ENCODE measurements at places on chromosomes 5 and 9. TPM values are rescaled to one million over a fixed set of nuclear protein-coding genes. Genes with fewer than 3 reads are reported as not detected.

GRCh38 chr5:180070756-180071530 lies 616 bp downstream of the RNF130 start:
- H3K4me3 ChIP-seq, result peak overlapping the region; percentile 59
- peaks cover 19% of the 10 kb centered on the region for H3K4me1 ChIP-seq
- DNase-seq, result no peak
- no peaks in the 10 kb centered on the region for H3K27me3 ChIP-seq
- no peaks in the 10 kb centered on the region for H3K36me3 ChIP-seq

Gene SPINK6
- not detected for total RNA-seq

Gene PSAT1
- 98.3 TPM for total RNA-seq

Gene GABRA1
- not detected for total RNA-seq

GRCh38 chr9:100575006-100575405 lies 2.9 kb upstream of the CAVIN4 start:
- no peak overlapping the region for H3K27ac ChIP-seq
- H3K36me3 ChIP-seq, result no peaks in the 10 kb centered on the region
- no peaks in the 10 kb centered on the region for H3K27me3 ChIP-seq
- no peaks in the 10 kb centered on the region for H3K4me1 ChIP-seq
- H3K4me3 ChIP-seq, result no peak overlapping the region

GRCh38 chr5:31231177-31231838 lies 37.8 kb downstream of the CDH6 start:
- no peaks in the 10 kb centered on the region for H3K27me3 ChIP-seq
- H3K4me1 ChIP-seq, result no peaks in the 10 kb centered on the region
- H3K27ac ChIP-seq, result no peak overlapping the region
- DNase-seq, result no peak
- H3K36me3 ChIP-seq, result no peaks in the 10 kb centered on the region

DNA sequence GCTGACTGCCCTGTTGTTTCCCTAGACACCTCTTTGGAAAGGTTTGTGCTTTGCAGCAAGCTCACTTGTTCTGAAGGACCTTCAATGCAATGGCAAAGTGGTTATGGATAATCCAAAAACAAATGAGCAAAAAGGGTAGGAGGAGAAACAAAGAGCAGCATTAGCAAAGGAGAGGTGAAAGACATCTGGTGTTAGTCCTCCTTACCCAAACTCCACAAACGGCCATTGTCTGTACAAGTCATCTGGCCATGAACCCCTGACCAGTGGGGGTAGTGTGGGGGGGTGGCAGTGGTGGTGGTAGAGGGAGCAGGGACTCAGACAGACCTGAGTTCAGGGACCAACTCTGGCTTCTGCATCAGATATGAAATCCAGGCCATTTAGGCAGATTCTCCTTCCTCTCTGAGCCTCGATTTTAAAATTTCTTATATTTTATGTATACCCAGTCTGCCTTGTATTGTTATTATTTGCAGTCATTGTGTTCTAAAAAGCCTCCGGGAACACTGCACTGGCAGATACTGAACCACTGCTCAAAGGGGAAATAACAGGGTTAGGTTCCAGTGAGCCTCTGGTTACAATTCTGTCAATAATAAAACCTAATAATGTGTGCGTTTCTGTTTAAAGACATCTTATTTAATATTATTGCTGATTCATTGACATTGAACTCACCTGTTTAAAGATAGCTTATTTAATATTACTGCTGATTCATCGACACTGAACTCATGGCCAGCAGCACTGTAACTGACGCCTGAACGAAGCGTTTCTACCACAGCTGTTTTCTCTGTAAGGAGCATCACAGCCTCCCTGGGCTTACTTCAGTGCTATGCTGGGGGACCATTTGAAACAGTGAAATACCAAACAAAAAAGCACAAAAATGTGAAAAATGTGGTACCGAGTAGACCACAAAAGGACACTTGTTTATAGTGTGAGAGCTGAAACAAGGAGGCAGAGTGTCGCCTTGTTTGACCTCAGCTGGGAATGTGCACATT lies 156.0 kb downstream of the SEC61B start:
- peaks cover 9% of the 10 kb centered on the region for H3K27me3 ChIP-seq
- H3K36me3 ChIP-seq, result no peaks in the 10 kb centered on the region
- no peak overlapping the region for H3K27ac ChIP-seq
- no peaks in the 10 kb centered on the region for H3K4me1 ChIP-seq
- no peak overlapping the region for H3K4me3 ChIP-seq

- H3K36me3 ChIP-seq, result no peaks in the 10 kb centered on the region
- H3K4me3 ChIP-seq, result no peak overlapping the region
- no peak for DNase-seq
- H3K27ac ChIP-seq, result no peak overlapping the region
These were observed 604.2 kb upstream of the CLINT1 start for GRCh38 chr5:158463188-158463587.

GRCh38 chr5:179414459-179415261 lies 69.4 kb upstream of the ADAMTS2 start:
- H3K36me3 ChIP-seq, result no peaks in the 10 kb centered on the region
- no peak overlapping the region for H3K27ac ChIP-seq
- no peaks in the 10 kb centered on the region for H3K4me1 ChIP-seq
- H3K27me3 ChIP-seq, result peaks cover 11% of the 10 kb centered on the region
- H3K4me3 ChIP-seq, result no peak overlapping the region

Gene CCNJL
- total RNA-seq, result 0.13 TPM

Gene TRIM36
- total RNA-seq, result 0.51 TPM

DNA sequence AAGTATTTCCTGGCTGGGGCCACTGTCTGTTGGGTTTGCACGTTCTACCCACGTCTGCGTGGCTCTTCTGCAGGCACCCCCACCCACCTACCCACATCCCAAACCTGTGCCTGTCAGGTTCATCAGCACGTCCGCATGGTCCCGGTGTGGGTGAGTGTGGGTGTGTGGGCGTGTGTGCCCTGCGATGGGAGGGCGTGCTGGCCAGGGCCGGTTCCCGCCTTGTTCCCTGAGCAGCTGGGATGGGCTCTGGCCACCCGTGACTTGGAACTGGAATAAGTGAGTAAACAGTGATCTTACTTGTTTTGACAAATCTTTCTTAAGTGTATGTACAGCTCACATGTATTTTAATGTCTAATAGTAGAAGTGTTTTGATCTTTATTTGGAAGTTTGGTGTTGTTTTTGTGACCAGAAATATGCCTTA lies 20.4 kb downstream of the ERGIC1 start:
- H3K4me3 ChIP-seq, result no peak overlapping the region
- DNase-seq, result no peak
- H3K27me3 ChIP-seq, result no peaks in the 10 kb centered on the region
- peaks cover 4% of the 10 kb centered on the region for H3K36me3 ChIP-seq
- H3K4me1 ChIP-seq, result no peaks in the 10 kb centered on the region

- H3K4me3 ChIP-seq, result no peak overlapping the region
- H3K36me3 ChIP-seq, result no peaks in the 10 kb centered on the region
- DNase-seq, result no peak
- H3K27me3 ChIP-seq, result peaks cover 55% of the 10 kb centered on the region
These were observed 40.4 kb downstream of the ADAMTS2 start for GRCh38 chr5:179304871-179305270.

DNA sequence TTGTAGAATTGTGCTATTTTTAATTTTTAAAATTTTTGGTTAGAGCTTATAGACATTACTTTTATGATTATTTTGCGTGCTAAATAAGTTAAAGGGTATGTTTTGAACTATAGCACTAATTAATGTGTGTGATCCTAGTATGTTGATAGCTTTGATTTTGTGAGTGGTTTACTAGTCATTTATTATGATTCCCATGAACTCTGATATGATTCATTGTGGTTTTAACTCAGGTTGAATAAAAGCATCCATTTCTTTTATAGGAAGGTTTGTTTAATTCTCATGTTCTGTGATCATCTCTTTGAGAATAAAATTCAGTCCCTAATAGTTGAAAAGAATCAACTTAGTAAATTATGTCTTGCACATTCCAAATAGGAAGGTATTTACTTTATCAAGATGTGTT lies 22.5 kb downstream of the C5orf22 start:
- no peak overlapping the region for H3K4me3 ChIP-seq
- no peak overlapping the region for H3K27ac ChIP-seq
- H3K4me1 ChIP-seq, result no peaks in the 10 kb centered on the region
- H3K27me3 ChIP-seq, result no peaks in the 10 kb centered on the region
- peaks cover 56% of the 10 kb centered on the region for H3K36me3 ChIP-seq

- H3K36me3 ChIP-seq, result no peaks in the 10 kb centered on the region
- H3K4me3 ChIP-seq, result no peak overlapping the region
- no peaks in the 10 kb centered on the region for H3K27me3 ChIP-seq
These were observed 1.6 kb upstream of the DNAH5 start for GRCh38 chr5:13946111-13946510.

GRCh38 chr5:159886296-159886695 lies 30.0 kb upstream of the ADRA1B start:
- no peak for DNase-seq
- no peaks in the 10 kb centered on the region for H3K36me3 ChIP-seq
- no peaks in the 10 kb centered on the region for H3K4me1 ChIP-seq
- H3K4me3 ChIP-seq, result no peak overlapping the region

DNA sequence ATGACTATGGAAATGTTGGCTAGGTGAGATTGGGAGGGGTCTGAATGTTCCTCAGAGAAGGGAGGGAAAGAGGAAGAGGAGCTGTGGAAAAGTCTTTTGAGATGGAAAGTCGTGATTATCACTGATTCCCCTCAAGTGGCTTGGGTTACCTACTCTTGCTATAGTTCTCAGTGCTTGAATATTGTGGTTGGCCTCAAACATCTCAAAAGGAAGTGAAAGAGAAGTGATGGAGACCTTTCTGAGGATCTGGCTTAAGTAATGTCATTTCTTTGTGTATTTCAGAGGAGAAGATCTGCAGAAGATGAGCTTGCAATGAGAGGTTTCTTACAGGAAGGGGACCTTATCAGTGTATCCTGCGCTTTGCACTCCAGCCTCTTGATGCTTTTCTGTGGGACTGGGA lies 5.5 kb downstream of the EXOSC2 start:
- peaks cover 6% of the 10 kb centered on the region for H3K4me1 ChIP-seq
- no peak overlapping the region for H3K27ac ChIP-seq
- no peaks in the 10 kb centered on the region for H3K27me3 ChIP-seq
- H3K4me3 ChIP-seq, result no peak overlapping the region
- peaks cover 85% of the 10 kb centered on the region for H3K36me3 ChIP-seq

DNA sequence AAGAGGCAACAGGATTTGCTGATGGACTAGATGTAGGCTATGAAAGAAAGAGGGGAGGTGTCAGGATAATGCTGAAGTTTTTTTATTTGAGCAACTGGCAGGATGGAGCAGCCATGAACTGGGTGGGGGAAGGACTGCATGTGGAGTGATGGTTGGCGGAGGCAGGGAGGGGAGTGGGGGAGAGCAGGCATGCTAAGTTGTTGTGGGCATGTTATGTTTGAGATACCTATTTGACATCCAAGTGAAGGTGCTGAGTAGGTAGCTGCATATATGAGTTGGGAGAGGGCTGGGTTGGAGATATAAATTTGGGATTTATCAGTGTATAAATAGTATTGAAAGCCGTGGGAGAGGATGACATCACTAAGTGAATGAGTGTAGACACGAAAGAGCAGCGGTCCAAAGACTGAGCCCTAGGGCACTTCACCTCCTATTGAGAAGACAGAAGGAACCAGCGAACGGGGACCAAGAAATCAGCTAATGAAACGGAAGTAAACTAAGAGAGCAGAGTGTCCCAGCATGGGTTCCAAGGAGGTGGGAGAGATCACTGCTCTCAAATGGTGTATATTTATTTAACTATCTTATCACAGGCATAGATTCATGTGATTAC lies 7.4 kb downstream of the BSPRY start:
- H3K4me3 ChIP-seq, result no peak overlapping the region
- DNase-seq, result no peak

Gene C5orf52
- total RNA-seq, result not detected

- DNase-seq, result no peak
- H3K4me3 ChIP-seq, result no peak overlapping the region
- H3K4me1 ChIP-seq, result no peaks in the 10 kb centered on the region
- peaks cover 2% of the 10 kb centered on the region for H3K27me3 ChIP-seq
These were observed 146.3 kb downstream of the RORB start for GRCh38 chr9:74643303-74643923.

DNA sequence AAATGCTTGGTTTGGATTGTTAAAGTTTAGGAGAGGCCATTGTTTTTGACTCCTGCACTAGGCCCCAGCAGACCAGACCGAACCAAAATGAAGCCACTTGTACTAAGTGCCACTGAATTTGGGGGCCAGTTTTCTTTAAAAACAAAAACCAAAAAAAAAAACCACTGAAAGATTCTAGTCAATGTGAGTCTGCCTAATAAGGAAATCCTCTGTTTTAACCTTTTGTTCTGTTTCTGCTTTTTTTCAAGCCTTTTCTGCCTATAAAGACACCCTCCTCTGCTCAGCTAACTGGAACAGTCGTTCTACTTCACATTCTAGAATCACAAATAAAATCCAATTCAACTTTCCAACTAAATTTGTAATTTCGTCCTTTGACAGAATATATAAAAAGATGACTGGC lies 64.9 kb downstream of the SERINC5 start:
- no peaks in the 10 kb centered on the region for H3K36me3 ChIP-seq
- H3K4me3 ChIP-seq, result no peak overlapping the region
- DNase-seq, result no peak
- H3K4me1 ChIP-seq, result peaks cover 36% of the 10 kb centered on the region
- H3K27ac ChIP-seq, result no peak overlapping the region

- no peak overlapping the region for H3K4me3 ChIP-seq
- no peaks in the 10 kb centered on the region for H3K36me3 ChIP-seq
- H3K4me1 ChIP-seq, result no peaks in the 10 kb centered on the region
- H3K27me3 ChIP-seq, result peaks cover 15% of the 10 kb centered on the region
These were observed 31.7 kb upstream of the FBXW11 start for GRCh38 chr5:172038167-172038566.

DNA sequence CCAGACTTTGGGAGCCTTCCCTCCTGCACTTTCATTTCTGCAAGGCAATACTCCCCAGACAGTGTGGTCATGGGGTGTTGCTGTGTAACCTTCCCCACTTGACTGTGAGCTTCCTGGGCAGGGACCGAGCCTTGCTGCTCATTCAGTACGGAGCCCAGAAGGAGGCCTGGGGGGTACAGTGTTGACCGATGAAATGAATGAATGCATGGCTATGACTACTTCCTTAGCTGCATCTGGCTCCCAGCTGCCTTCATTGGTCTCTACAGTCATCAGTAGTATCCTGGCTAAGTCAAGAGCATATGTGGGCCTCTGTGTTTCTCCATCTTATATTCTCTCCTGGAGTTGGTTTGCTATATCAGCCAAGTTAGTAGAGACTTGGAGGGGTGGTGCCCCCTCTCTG lies 9.9 kb downstream of the FRMPD1 start:
- H3K4me3 ChIP-seq, result no peak overlapping the region
- H3K27ac ChIP-seq, result no peak overlapping the region
- no peaks in the 10 kb centered on the region for H3K4me1 ChIP-seq

Gene PRR7
- 9.7 TPM for total RNA-seq

Gene NOL8
- total RNA-seq, result 51.5 TPM

DNA sequence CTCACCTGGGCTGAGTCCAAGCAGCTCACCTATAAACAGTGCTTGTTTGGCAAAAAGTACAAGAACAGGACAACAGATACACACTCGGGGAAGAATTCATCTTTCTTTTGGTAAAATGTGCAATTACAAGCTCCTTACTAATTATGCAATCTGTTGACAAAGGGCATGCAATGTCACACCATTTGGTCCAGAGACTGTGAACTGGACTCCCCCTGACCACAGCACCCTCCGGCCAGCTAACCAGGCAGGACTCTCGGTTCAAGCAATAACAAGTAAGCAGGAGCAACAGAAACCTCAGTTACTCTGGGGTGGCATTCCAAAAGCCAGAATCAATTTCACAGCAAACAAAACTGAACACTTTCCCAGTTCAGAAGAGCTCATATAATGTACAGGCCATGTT lies 113.8 kb downstream of the GNAQ start:
- H3K4me3 ChIP-seq, result no peak overlapping the region
- peaks cover 16% of the 10 kb centered on the region for H3K4me1 ChIP-seq
- no peaks in the 10 kb centered on the region for H3K27me3 ChIP-seq

Gene CCDC127
- total RNA-seq, result 4.5 TPM

- peaks cover 53% of the 10 kb centered on the region for H3K36me3 ChIP-seq
- no peak for DNase-seq
- no peak overlapping the region for H3K27ac ChIP-seq
- no peaks in the 10 kb centered on the region for H3K27me3 ChIP-seq
- H3K4me1 ChIP-seq, result peaks cover 15% of the 10 kb centered on the region
These were observed 1.6 kb downstream of the CLPTM1L start for GRCh38 chr5:1343315-1343751.

Measured in K562 (cell line).